Activated T-cell treated with anti-CD3 and anti-CD28 coated beads for 1 hour (primary cell): ENCODE measurements at places on chromosomes 1 and 21.

DNA sequence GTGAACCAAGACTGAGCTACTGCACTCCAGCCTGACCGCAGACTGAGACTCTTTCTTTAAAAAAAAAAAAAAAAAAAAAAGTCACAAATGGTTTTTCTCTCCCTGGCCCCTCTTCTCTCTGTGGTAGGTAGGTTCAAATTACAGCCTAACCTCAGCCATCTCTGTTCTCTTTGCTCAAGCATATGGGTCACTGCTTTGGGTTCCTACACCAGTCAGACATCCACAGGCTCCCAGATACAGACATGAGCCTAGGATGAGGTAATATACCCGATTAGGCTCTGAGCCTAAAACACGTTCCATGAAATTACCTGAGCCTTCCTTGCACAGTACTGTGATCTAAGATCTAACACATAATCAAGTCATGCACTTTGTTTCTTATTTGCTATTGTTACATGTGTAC lies 90.5 kb upstream of the JAK1 start:
- no peak for DNase-seq

- DNase-seq: no peak
Observed at GRCh38 chr1:20476265-20477038, 9.6 kb downstream of the CAMK2N1 start.

DNA sequence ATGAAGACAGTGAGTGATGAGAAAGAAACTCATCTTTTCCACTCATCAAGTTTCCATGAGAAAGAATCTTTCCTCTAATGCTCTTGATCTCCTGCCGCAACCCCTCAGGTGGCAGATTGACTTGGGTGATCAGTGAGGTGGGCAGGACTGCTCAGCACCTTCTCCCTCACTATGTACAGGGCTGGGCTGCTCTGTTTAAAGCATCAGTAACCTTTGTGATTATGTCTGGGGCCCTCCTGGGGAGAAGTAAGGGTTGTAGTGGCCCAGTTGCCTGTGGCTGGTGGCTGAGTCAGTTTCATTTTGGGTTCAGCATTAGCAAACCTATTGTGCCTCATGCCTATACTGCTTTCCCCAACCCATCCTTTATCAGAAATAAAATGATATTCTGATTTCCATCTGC lies 366.0 kb downstream of the TTLL7 start:
- DNase-seq: no peak

GRCh38 chr1:92410706-92411105 lies 76.0 kb downstream of the GFI1 start:
- DNase-seq: peak; percentile 4

DNA sequence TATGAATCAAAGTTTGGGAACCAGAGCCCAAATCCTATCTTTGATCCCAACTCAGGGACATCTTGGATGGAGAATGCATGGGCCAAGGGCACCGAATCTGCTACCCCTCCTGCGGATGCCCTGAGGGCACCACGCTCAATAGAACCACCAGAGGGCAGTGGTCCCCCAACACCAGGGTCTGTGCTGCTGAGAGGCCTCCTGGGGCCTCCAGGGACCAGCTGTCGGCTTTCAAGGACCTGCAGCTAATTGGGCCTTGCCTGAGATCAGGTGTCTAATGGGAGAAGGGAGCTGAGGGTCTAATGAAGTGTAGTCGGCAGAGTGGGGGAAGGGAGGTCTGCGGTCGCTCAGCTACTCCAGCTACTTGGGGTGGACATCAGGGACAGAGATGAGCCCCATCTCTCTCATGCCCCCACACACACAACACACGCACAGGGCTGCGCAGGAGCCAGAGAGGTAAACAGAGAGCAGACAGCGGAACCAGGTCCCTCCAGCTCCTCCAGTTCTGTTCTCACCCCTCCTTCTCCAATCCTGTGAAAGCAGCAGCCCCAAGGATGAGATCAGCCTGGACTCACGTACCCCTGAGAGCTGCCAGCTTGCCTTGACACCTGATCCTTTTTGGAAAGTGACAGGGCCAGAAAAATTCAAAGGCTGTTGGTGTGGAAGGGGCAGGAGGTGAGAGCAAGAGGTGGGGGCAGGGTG lies 34.9 kb upstream of the PPP1R15B start:
- peak; percentile 67 for DNase-seq

DNA sequence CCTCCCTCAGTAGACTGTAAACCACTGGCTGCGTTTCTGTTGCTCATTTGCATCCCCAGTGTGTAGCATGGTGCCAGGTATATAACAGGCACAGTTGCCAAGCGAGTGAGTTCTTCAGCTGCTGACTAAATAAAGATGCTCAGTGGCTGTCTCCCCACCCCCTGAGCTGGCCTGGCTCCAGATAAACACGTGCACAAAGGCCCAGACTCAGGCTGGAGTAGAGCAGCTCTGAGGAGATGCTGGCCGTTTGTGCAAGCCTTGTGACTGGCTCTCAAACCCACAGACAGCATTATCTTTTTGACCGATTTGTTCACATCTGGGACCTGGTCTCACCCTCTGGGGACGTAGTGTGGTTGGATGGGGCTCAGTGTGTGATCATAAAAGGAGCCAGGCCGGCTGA lies 7.1 kb downstream of the CHRNB2 start:
- DNase-seq: no peak

DNA sequence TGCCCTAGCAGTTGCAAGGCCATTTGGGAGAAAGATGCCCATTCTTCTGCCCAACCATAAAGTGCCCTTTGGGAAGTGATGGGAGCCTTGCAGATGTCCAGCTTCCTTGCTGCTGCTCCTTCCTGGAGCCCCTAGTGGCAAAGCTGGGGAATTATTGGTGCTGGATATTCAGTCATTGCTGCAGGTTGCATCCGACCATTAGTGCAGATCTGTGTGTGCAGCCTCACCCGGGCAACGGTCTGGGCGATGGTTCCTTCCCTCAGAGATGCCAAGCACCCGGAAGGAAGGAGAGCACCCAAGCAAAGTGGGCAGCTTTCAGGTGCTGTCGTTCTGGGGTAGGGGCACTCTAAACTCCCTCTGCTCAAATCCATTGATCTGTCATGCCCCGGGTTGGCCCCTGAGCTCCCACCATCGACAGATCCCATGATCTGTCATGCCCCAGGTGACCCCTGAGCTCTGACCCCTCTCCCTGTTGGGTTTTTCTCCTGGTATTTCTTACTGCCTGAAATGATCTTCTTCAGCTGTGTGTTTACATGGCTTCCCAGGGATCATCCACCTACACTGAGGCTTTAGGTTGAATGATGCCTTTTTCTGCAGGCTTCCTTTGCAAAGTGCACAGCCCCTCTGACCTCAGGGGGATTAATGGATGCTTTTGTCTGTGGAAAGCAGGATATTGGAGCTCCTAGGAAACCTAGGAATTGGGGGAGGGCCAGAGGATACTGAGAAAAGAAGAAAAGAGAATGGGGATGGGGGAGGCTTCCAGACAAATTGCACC lies 467.5 kb downstream of the PTPRU start:
- no peak for DNase-seq

- no peak for DNase-seq
Observed at GRCh38 chr1:73033640-73034039, 751.3 kb upstream of the NEGR1 start.

DNA sequence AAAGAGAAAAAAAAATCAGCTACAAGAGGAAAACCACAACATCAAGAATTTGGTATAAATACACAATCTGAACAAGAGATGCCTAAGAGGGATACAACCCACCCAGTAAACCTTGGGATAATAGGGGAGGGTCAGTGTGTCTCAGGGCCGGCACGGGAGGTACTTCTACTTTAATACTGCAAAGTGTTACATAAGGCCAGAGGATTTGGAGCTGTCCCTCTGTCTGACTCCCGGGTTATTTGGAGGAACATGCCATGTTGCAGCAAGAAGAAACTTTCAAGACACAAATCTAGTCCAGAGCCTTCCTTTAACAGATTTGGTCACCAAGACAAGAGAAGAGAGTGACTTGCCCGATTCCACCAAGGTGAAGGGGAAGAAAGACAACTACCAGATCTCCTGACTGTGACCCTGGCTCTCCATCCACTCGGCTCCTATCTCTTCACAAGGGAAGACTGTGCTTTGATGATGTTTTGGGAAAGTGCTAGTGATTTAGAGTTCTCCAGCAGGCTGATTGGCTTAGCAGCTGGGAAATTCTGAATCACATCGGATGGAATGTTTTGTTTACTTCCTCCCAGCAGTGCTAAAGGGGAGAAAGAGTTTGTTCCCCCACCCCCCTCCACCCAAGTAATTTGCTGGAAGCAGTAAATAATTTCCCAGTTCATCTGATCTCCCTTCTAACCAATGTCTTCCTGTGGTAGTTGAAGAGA lies 29.3 kb downstream of the SGIP1 start:
- DNase-seq: no peak

DNA sequence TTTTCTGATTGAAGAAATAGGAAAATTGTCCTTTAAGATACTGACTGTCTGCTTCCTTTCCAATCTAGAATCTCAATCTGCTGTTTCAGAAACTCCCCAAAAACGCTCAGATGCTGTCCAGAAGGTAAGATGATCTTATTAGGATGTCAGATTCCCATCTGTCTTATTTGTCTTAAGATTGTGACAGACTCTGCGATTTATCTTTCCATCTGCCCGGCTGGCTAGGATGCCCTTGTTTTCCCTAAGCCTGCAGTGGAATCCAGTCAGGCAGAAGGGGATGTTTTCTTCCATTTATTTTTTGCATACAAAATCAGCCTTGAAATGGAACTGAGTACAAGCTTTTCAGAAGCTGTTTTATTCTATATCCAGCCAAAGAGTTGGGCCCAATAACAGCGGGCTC lies 96.5 kb downstream of the FMN2 start:
- no peak for DNase-seq

GRCh38 chr21:45470087-45470515 lies 65.1 kb downstream of the COL18A1 start:
- DNase-seq: no peak

DNA sequence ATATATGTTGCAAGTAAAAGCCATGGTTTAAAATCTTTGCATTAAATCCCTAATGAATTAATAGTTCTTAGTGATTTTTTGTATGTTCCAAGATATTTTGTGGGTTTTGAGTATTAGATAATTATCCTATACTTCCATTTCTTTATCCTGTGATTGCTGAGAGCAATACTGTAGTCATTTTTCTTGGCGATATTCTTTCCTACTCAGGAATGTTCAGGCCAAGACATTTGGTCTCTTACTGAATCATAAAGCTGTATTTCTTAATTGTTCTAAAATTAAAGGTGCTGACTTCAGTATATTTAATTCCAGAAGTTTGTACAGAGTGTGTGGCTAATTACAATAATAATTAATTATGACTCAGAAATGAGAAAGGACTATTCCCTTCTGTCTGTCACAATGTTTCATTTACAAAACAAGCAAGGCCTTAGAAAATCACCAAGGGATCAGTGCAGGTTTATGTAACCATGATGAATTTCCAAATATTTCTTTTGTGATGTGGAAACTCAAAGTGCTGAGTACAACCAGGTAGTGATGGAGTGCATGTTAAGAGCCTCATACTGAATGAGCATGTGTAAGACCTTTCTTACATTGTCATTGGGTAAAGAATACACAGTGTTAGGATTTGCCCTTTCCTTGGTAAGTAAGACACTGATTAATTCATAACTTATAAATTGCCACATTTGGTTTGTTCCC lies 161.2 kb downstream of the HMCN1 start:
- no peak for DNase-seq

DNA sequence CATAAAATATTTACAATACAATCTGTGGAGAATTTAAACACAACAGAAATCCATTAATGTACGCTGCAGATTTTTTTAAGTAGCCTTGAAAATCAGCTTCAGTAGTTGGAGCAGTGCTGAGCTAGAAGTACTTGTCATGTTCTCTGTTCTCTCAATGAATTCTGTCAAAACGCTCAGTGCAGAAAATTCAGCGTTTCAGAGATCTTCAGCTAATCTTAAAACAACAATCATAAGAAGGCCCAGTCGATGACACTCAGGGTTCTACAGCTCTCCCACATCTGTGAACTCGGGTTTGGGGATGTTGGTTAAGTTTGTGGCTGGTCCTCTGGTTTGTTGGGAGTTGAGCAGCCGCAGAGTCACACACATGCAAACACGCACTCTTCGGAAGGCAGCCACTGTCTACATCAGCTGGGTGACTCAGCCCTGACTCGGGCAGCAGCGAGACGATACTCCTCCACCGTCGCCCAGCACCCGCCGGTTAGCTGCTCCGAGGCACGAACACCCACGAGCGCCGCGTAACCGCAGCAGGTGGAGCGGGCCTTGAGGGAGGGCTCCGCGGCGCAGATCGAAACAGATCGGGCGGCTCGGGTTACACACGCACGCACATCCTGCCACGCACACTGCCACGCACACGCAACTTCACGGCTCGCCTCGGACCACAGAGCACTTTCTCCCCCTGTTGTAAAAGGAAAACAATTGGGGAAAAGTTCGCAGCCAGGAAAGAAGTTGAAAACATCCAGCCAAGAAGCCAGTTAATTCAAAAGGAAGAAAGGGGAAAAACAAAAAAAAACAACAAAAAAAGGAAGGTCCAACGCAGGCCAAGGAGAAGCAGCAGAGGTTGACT lies 161.2 kb downstream of the RUNX1 start:
- peak; percentile 80 for DNase-seq

- DNase-seq: no peak
Observed at GRCh38 chr1:226233806-226234205, 10.3 kb downstream of the MIXL1 start.
